Stimulated activated CD8-positive, alpha-beta memory T cell treated with anti-CD3 and anti-CD28 coated beads, Interleukin-4, amount 100 ng/mL, for 1 hour (primary cell): ENCODE measurements at places on chromosomes 2 and 18.
A peak's percentile ranks its signal among the peaks of the same experiment; 100 is the strongest.

DNA sequence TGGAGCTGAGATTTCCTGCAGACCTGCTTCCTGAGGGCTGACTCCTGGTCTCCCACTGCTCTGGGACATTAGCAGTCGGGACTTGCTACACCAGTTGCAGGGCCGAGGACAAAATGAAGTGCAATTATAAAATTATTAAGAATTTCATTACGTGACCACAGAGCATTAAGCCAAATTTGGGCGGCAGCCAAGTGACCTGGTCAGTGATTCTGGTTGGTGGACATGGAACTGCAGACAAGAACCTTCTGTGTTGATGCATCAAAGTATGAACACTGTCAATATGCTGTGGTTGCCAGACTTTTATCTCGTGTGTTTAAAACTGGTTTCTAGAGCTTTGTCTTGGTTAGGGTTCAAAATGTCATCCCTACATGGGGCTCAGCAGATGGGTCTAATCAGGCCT, 24.8 kb downstream of the SH3RF3 start:
- DNase-seq = no peak

GRCh38 chr2:170070778-170071177, 107.2 kb upstream of the MYO3B start:
- DNase-seq = no peak

DNA sequence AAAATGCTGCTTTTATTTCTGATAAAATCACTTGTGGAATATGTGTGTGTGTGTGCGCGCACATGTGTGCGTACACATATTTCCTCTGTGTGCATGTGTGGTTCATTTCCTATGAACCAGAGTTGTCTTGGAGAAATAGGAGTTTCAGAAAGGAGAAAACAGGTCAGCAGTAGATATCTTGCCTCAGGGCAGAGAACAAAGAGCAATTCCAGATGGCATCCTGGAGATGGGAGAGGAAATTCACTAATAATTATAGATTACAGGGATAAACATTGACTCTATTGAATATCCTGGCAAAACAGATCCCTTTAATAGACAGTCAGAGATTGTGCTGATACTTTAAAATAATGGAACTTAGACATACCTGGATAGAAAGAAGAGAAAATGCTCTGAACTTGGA, 298.0 kb downstream of the TRIB2 start:
- DNase-seq = no peak

DNA sequence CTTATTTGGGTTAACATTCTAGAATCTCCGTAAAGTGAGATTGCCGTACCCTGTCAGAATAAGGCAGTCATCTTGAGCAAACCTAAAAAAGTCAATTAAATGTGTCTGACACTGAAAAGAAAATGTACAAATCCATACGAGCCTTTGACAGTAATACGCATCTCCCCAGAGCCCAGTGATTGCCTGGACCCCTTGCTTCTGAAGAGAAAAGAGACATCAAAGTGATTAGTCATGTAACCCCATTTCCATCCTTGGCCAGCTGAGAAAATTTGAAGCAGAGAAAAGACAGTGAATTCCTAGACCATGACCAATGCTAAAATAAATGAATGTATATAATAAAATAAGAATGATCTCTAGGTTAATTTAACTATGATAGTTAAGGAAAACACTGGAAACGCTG, 1499.4 kb downstream of the SUCLG1 start:
- DNase-seq = no peak

GRCh38 chr2:188720811-188721605, 253.2 kb upstream of the COL3A1 start:
- no peak for DNase-seq

- no peak for DNase-seq
These were observed 191.2 kb downstream of the ANKRD30B start for GRCh38 chr18:14939141-14939540.

DNA sequence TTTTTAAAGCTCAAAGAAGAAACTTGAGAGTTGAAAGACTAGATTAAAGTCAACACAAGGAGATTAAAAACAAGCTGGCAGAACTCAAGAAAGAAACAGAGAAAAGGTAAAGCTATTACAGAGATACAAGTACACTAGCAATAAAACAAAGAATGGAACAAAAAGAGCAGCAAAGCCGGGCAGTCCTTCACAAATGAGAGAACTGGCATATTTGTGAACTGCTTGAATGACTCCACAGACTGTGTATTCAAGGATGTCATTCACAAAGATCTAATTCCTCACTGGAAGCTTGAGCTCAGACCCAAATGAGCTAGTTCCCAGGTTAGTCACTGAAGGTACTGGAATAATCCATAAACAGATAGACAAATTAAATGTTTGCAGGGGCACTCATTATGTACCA, 318.0 kb downstream of the MYCN start:
- DNase-seq = no peak

GRCh38 chr2:208040199-208041171, 15.2 kb upstream of the PLEKHM3 start:
- DNase-seq = peak; percentile 20

GRCh38 chr2:28419003-28419402, 26.3 kb downstream of the FOSL2 start:
- DNase-seq = no peak

GRCh38 chr2:42064417-42064942, 16.7 kb downstream of the PKDCC start:
- no peak for DNase-seq

- no peak for DNase-seq
These were observed 47.4 kb upstream of the CDCA7 start for GRCh38 chr2:173307293-173307692.

DNA sequence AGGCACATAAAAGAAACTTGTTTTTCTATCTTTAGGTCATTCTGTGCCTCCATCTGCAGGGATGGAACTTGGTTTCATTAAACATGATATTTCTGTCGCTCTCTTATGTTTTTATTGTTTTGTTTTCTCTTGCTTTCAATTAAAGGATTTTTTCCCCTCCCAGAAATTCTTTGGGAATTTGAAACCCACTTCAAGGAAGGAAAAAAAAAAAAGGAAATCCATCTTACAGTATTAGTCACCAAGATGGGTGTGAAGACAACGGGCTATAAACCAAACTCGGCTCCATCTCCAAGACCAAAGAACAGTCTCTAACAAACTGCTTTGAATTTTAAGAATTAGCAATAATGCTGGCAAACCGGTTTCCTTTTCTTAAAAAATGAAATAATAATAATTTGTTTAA, 244.1 kb downstream of the BCL11A start:
- DNase-seq = no peak

DNA sequence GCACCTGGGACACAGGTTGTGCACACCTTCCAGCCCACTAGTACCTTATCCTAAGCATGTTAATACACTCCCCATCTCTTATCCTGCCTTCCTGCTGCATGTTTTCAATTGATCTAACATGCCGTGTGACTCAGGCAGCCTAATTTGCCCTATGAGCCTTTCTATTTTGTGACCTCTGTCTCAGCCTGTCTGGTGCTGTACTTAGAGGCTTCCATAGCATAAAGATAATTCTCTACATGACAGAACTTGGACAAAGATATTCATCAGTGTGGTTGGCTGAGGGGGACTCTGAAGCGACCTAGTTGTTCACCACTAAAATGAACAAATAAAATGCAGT, 8.6 kb upstream of the TMEM37 start:
- DNase-seq = no peak

DNA sequence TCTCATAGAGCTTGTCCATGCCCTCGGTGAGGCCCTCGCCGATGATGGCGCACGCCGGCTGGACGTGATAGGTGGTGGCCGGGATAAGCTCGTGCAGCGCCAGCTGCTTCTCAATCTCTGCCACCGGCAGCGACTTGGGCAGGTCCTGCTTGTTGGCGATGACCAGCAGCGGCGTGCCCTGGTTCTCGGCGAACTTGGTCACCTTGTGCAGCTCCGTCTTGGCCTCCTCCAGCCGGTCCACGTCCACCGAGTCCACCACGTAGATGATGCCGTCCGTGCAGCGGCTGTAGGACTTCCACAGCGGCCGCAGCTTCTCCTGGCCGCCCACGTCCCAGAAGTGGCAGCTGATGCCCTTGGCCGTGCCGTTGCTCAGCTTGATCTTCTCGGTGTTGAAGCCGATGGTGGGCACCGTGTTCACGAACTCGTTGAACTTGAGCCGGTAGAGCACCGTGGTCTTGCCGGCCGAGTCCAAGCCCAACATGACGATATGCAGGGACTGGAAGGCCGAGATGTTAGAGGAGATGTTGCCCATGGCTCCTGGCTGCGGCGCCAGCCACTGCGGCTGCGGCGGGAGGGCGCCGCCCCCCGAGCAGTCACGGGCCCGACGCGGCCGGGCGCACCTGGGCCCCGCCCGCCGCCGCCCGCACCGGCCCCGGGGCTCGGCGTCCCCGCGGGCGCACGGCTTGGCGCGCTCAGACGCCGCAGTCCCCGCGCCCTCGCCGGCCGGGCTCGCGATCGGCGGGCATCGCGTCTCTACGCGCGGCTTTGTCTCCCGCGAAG, 636 bp downstream of the ARL4C start:
- no peak for DNase-seq

GRCh38 chr2:2320486-2321199, 10.4 kb downstream of the MYT1L start:
- DNase-seq = no peak

DNA sequence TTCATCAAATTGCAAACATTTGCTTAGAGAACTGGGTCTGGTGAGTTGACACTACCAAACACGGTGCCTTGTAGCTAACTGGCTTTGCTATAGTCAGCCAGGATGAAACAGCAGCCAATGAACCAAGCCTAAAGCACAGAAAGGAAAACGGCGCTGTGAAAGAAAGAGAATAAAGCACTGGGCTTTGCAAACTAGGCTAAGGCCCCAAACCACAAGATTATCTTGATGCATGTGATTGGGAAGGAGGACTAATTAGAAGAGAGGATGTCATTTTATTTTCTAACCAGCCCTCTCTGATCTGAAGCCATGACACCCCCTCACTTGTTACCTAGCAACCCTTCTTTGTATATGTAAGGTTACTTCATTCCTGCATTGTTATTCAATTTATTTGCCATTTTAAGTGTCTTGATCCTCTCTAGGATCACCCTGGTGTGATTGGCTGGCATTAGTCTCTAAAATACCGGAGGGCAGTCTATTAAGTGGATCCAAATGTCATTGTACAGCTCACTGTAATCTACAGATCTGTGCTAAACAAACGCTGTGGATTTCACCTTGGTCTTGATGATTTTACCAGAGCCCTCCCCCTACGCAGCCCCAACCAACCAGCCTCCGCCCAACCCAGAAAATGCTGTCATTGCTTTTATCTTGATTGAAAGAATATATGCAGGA, 395.4 kb upstream of the ACVR2A start:
- DNase-seq = peak; percentile 10

- DNase-seq = no peak
These were observed 240.6 kb downstream of the SOX11 start for GRCh38 chr2:5932556-5933469.

GRCh38 chr2:96082211-96083063, 33.9 kb downstream of the ADRA2B start:
- no peak for DNase-seq

DNA sequence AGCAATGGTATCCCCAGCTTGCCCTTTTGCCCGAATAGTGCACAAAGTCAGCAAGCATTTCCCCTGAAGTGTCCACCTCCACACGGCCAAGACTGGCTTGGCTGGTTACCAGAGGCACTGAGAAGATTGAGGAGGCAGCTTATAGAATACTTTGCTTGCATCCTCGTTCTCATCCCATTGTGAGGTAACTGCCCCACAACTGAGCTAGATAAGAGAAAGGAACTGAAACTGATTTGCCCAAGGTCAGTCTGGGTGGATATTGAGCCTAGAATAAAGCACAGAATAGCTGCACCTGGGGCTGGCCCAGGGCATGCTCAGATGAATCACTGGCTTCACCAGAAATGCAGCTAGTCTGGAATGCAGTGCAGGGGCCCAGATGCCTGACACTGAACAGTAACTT, 32.7 kb upstream of the MAP4K3 start:
- no peak for DNase-seq

GRCh38 chr2:54944724-54945326, 105.4 kb downstream of the RTN4 start:
- DNase-seq = no peak

GRCh38 chr2:74333896-74334586, 9.2 kb downstream of the SLC4A5 start:
- no peak for DNase-seq

- DNase-seq = no peak
These were observed 1.4 kb downstream of the SPATS2L start for GRCh38 chr2:200307724-200308545.

DNA sequence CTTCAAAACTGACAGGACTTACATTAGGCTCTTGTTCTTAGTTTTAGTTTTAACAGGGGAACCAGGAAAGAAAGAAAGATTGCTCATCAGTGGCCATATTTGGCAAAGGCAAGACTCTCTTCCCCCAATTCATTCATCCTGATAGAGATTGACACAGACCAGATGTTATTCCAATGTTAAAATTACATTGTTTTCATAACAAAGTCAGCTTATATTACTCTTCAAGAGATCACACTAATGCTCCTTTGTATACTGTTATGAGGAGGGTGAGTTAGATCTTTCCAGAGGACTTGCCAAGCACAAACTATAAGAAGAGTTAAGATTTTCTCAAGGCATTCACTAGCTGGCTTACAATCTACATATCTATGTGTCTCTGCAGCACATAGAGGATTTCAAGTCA, 252.1 kb downstream of the SLC8A1 start:
- no peak for DNase-seq

- DNase-seq = no peak
These were observed 221.5 kb downstream of the TSN start for GRCh38 chr2:121976926-121977325.

DNA sequence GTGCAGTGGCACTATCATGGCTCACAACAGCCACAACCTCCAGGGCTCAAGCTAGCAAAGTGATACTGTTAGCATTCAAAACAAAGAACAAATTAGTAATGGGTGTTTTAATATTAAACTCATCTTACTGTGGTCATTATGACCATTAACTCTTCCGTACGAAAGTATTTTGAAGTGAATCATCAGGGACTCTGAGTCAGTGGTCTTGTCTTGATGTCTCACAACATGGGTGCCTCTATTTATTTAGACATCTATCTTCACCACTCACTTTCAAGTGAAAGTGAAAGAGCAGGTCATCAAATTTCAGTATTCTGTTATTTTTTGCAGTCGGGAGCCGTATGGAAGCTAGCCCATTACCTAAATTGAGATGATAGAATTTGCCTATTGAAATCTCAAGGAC, 1118.2 kb downstream of the DPP10 start:
- DNase-seq = no peak

DNA sequence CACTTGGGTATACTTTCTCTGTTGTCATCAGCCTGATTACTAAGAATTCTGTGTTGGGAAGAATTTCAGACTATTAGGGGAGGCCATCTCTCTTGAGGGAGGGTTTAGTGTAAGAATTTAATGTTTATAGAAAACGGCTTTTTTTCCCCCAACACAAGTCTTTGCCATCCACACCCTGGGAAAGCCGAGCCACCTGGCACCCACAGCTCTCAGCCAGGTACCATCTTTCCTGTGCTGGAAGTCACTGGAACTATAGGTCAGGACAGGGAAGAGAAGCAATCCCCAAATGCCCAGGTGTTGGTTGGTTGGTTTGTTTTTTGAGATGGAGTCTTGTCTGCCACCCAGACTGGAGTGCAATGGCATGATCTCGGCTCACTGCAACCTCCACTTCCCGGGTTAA, 155.1 kb downstream of the SMAD7 start:
- DNase-seq = no peak
